ENCODE measurements at places on chromosomes 3 and 15. TPM values are rescaled to one million over a fixed set of nuclear protein-coding genes. Genes with fewer than 3 reads are reported as not detected.

ITPKA gene
- total RNA-seq, result 2.0 TPM

PPP1R14D gene
- total RNA-seq, result not detected

EOGT gene
- total RNA-seq, result 9.7 TPM

VWA5B2 gene
- total RNA-seq, result 0.38 TPM

PCOLCE2 gene
- total RNA-seq, result 30.3 TPM

RASGRP1 gene
- total RNA-seq, result 0.31 TPM

SH3BP5 gene
- total RNA-seq, result 18.4 TPM

CHRD gene
- 0.15 TPM for total RNA-seq

TMEM42 gene
- total RNA-seq, result 10.8 TPM

SLC25A36 gene
- total RNA-seq, result 24.4 TPM

CATSPER2 gene
- total RNA-seq, result 0.58 TPM

MUSTN1 gene
- total RNA-seq, result not detected

LDHAL6B gene
- not detected for total RNA-seq

APOD gene
- 1.2 TPM for total RNA-seq

RTP1 gene
- total RNA-seq, result not detected

SEC22C gene
- 31.7 TPM for total RNA-seq

ADAM10 gene
- total RNA-seq, result 145 TPM

TRPM1 gene
- not detected for total RNA-seq

IL16 gene
- not detected for total RNA-seq

MAN2C1 gene
- total RNA-seq, result 49.2 TPM

Data from A549 treated with ZK216348 at 1 μM for 4 hours (cell line).